Astrocyte of the hippocampus (primary cell): ENCODE measurements at places on chromosomes 5 and 9.

- DNase-seq = peak; percentile 4
These were observed 233.0 kb upstream of the SGCD start for GRCh38 chr5:156094001-156094400.

DNA sequence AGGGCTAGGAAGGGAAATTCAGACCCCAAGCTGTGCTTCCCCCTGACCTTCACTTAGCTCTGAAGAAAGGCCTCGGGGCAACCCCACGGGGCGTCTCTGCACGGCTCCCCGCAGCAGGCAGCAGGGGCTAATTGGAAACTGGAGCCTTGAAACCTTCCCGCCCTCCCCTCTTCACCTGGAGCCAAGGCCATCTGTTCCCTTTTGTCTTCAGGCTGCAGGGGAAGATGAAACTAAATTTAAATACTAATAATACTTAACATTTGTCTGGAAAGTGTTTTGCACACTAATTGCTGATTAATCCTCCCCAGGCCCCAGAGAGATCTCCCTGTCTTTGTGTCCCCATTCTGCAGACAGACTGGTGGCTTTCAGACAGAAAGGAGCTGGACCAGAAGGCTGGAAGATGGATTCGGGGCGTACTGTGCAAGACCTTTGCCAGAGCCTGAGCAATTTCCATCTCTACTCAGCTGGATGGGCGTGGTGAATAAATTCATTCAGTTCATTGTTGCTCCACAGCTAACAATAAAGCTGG is 34.1 kb upstream of the CPLX2 start:
- no peak for DNase-seq

DNA sequence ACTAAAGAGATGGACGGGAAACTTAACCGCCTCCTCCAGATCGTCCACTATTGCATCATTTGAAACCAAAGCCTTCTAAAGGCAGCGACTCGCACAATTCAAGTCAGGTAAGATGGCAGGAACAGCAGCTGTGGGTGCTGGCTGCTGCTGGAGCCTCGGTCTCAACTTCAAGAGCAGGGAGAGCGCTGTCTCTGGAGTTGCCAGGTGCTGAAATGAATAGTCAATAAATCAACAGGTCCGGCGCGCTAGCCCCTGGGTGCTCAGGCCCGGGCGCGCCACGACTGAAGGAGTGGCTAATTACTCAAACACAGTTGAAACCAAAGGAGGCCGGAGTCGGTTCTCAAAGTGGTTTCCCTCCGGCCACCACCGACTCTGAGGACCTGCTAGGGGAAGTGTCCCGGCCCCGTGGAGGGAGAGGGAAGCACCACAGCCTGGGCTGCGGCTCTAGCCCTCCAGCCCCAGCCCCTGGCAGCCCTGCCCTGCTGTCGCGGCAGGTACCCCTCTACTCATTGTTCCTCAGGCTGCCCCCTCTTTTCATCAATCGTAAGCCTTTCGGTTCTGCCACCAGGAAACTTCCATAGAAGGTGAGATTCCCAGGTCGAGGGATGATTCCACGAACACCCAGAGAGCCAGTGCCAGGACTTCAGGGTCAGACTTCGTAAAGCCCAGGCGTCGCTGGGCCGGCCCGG is 804 bp downstream of the TTC39B start:
- DNase-seq = peak; percentile 75

- DNase-seq = no peak
These were observed 187.6 kb downstream of the CD180 start for GRCh38 chr5:67009028-67009427.

GRCh38 chr9:93422977-93423616 is 28.4 kb upstream of the FAM120A start:
- DNase-seq = no peak

GRCh38 chr5:16578474-16578883 is 38.3 kb downstream of the RETREG1 start:
- DNase-seq = peak; percentile 39

DNA sequence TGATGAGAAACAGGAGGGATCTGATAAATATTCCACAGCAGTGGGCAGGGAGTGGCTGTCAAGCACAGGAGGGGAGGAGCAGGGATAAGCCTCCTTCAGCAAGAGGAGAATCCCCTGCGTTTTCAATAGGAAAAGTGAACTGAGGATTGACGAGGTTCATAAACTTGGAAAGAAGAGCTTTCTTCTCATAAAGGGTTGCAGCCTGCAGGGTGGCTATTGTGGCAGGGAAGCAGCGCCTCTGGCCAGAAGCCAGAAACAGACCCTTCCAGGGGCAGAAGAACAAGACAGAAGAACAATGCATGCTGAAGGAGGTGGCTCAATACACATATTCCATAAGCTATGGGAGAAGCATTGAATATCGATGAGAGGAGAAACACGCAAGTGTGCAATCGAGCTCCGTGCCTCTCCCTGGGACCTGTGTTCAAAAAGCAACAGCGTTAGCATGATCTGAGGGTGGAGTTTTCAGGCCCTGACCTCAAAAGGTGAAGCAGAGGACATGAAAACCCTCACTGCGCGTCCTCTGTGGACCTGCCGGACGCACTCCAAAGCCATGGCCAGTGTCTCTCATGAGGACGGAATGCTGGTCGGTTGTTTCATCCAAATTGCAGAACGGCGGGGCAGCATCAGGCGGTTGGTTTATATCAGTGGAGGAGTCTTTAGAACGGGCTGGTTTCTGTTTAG is 67.6 kb downstream of the ANKRD33B start:
- no peak for DNase-seq

GRCh38 chr5:32115985-32116384 is 58.1 kb downstream of the GOLPH3 start:
- no peak for DNase-seq

GRCh38 chr5:35876922-35877321 is 20.2 kb downstream of the IL7R start:
- DNase-seq = no peak

DNA sequence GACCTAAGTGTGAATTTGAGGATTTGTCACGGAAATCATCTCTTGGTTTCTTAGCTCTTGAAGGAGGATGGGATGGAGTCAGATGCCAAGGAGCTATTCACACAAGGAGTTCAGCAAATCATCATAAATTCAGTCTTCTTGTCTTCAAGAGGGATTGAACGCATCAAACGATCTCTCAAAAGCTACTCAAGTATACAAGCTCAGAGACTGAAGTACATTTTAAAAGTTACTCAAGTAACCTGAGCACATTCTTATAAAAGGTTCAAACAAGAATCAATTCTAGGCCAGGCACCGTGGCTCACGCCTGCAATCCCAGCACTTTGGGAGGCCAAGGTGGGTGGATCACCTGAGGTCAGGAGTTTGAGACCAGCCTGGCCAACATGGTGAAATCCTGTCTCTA is 21.1 kb upstream of the GOLPH3 start:
- DNase-seq = no peak

DNA sequence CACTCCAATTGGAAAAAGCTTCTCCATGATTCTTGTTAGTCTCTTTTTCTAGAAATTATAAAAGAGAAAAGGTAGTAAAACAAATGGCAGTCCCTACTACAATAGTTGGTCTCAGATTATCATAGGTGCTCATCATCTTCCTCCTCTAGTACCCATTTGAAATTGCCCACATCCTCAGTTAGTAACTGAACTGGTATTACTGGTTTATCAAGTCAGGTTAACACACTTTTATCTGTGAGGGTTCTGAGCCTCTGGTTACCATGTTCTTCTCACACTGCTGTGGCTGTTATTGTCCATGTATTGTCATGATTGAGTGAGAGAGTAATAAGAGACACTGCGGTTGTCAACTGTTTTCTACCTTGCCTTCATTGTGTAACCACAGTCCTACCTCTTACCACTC is 901.7 kb downstream of the TLE1 start:
- DNase-seq = no peak

- DNase-seq = no peak
These were observed 42.1 kb downstream of the CACNA1B start for GRCh38 chr9:137919649-137920141.

DNA sequence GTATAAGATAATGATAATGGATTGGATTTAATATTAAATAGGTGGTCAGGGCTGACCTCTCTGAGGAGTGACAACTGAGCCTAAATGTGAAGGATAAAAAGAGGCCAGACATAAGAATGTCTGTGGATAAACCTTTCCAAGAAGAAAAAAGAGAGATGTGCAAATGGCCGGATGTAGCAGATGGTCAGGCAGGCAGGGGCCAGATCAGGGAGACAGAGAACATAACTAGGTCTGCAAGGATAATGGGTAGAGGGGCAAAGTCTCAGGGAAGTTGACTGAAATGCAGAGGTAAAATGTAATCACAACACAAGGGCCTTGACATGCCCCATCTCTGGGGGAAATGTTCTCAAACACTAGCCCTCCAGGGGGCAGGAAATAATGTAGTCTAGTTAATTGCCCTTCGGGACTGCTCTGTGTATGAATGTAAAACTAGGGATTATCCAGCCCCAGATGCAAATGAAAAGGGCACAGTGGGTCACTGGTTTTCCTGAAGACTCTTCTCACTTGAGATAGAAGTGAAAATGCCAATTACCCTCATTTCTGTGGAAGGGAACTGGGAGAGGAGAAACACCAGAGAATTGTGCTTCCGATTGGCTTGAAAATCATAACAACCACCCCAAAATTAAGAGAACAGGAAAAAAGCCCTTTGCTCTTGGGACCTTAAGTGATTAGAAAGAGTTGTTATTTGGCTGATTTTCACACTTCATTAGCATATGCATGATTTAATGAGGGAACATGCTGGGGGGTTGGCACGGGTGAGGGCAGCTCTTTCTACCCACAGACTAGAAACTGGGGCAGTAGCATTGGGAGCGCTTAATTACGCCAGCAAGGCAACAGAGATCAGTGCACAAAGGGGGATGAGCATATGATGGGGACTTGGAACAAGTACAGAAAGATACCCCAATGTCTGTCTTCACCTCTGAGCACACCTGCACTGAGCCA is 88.6 kb downstream of the PPP2R2B start:
- no peak for DNase-seq

DNA sequence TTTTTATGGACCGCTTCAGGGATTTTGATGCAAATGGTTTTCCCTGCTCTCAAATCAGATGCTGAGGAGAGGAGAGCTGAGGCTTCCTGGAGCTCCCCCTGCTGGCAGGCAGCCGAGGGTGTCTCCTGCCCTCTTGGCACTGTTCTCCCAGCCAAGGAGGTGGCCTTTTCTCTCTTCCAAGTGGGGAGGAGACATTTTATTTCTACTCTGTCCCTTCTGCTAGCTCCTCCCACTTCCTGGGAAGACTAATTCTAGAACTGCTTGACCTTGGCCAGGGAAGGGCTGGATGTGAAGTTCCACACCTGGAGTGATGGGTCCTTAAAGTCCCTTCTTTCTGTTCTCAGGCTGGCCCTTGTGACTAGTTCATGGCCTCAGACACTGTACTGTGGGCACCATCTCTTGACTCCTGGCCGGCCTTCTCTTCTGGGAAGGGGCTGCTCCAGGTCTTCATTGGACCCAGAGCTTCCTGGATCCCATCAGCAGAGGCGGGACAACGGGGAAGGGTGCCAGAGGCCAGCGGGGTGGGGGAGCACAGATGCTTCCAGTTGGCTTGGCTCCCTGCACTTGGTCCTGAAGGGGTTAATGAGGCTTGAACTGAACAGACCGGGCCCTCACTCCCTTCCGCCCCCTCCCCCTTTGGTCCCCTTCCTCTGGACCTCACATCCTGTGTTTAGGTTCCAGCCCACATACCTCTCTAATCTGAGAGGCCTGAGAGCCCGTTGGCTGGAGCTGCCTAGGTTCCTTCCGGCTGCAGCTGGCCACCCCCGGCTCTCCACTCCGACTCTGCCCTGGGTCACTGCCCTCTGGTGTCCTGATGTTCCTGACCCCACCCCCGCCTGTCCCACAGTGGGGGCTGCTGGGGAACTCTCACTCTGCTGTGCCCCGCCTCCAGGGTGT is 32.1 kb downstream of the PTPA start:
- DNase-seq = peak; percentile 95

DNA sequence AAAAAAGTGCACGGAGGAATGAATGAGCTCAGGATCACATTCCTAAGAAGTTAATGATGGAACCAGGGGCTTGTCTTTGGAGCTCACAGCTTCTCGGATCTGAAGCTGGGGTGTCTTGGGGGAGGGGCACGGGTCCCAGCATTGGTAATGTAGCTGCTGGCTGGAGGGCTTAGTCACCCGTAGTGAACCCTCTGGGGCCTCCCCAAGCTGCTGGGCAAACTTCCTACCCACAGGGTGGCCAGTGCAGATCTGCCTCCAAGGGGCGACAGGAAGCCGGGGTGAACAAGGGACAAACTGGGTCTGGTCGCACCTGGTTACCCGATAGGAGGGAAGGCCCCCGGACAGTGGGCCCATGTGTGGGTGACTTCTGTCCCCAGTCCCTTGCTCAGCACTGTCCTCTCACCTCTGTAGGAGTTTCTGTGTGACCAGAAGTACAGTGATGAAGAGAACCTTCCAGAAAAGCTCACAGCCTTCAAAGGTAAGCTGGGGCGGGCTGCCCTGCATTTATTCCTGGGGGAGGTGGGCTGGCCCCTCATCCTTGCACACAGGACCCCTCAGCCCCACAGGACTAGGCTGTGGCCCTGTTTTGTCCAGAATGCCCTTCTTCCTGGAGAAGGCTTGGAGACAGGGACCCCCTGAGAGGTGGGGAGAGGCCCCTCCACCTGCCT is 14.1 kb upstream of the NUP214 start:
- peak; percentile 42 for DNase-seq

- peak; percentile 90 for DNase-seq
These were observed 118.7 kb upstream of the CD180 start for GRCh38 chr5:67315082-67315989.
